Cardiac muscle cell (in vitro differentiated cells and primary cell): ENCODE measurements at places on chromosomes 1 and 21. TPM values are rescaled to one million over a fixed set of nuclear protein-coding genes. Genes with fewer than 3 reads are reported as not detected.

The LCA5L gene
- 2.0 and 2.9 TPM in 2 replicates for total RNA-seq

The SIK1 gene
- 0.48 and 1.1 TPM in 2 replicates for total RNA-seq

The C1orf52 gene
- 63.4 and 71.6 TPM in 2 replicates for total RNA-seq

The KCNH1 gene
- 0.18 and 0.54 TPM in 2 replicates for total RNA-seq

- H3K4me1 ChIP-seq = peaks cover 66% of the 10 kb centered on the region
- peaks cover 6% of the 10 kb centered on the region for H3K36me3 ChIP-seq
- H3K4me3 ChIP-seq = no peak overlapping the region
These were observed 36.2 kb upstream of the FHAD1 start for GRCh38 chr1:15210651-15211375.

DNA sequence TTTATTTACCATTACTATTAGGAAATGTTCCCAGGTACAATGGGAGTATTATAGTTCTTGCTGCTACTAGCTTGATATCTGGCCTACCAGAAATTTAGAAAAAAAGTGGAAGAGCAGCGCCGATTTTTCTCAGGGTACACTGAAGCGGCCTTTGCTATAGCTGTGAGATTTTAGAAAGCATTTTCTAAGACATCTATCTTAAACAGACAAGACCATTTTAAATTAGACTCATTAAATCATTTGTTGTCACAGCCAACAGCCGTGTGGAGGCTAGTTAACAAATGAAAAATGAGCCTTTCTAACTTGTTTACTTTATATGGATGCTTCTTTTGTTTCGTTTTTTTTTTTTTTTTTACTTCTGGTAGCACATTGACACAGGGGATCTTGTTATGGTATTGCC lies 183.2 kb upstream of the ZRANB2 start:
- no peaks in the 10 kb centered on the region for H3K27me3 ChIP-seq
- H3K27ac ChIP-seq = no peak overlapping the region
- H3K36me3 ChIP-seq = no peaks in the 10 kb centered on the region
- H3K4me3 ChIP-seq = no peak overlapping the region

DNA sequence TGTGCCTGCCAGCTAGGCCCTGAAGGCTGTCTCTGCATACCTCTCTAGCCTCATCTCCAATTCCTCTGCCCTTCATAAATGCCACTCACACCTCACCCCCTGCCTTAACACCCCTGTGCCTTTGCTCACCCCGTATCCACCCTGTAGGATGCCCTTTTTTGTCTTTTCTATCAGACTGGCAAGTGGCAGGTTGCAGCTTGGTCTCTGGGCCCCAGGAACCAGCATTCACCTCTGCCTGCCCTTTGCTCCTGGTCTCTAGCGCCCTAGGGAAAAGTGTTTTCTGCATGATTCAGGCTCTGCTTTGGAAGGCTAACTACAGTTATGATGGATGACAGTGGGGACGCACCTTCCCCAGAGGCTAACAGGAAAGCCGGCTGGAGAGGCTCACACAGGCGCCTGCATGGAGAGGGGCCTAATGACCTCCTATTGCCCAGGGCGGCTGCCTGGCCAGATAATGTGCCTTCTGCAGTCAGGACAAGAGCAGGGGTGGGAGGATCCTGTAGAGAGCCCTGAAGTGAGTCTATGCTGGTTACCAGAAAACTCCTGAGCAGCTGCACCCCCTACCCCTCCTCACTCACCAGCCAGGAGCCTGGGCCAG lies 11.2 kb downstream of the KANK4 start:
- H3K4me1 ChIP-seq = no peaks in the 10 kb centered on the region
- no peaks in the 10 kb centered on the region for H3K27me3 ChIP-seq
- no peaks in the 10 kb centered on the region for H3K36me3 ChIP-seq

- no peak for DNase-seq
- H3K36me3 ChIP-seq = no peaks in the 10 kb centered on the region
- H3K27ac ChIP-seq = no peak overlapping the region
- H3K27me3 ChIP-seq = no peaks in the 10 kb centered on the region
- no peak overlapping the region for H3K4me3 ChIP-seq
These were observed 86.7 kb upstream of the USP24 start for GRCh38 chr1:55301912-55302311.

GRCh38 chr1:173601588-173601987 lies 1.3 kb downstream of the SLC9C2 start:
- no peaks in the 10 kb centered on the region for H3K36me3 ChIP-seq
- no peak overlapping the region for H3K27ac ChIP-seq
- no peak for DNase-seq
- peaks cover 9% of the 10 kb centered on the region for H3K4me1 ChIP-seq
- H3K27me3 ChIP-seq = no peaks in the 10 kb centered on the region

- peaks cover 35% of the 10 kb centered on the region for H3K27me3 ChIP-seq
- no peaks in the 10 kb centered on the region for H3K4me1 ChIP-seq
- no peaks in the 10 kb centered on the region for H3K36me3 ChIP-seq
- no peak overlapping the region for H3K4me3 ChIP-seq
These were observed 54.8 kb upstream of the CNTN2 start for GRCh38 chr1:204988196-204988595.

- H3K27me3 ChIP-seq = no peaks in the 10 kb centered on the region
- peaks cover 3% of the 10 kb centered on the region for H3K36me3 ChIP-seq
- no peak overlapping the region for H3K4me3 ChIP-seq
- peaks cover 37% of the 10 kb centered on the region for H3K4me1 ChIP-seq
These were observed 18.9 kb downstream of the SLC16A1 start for GRCh38 chr1:112937070-112937469.

DNA sequence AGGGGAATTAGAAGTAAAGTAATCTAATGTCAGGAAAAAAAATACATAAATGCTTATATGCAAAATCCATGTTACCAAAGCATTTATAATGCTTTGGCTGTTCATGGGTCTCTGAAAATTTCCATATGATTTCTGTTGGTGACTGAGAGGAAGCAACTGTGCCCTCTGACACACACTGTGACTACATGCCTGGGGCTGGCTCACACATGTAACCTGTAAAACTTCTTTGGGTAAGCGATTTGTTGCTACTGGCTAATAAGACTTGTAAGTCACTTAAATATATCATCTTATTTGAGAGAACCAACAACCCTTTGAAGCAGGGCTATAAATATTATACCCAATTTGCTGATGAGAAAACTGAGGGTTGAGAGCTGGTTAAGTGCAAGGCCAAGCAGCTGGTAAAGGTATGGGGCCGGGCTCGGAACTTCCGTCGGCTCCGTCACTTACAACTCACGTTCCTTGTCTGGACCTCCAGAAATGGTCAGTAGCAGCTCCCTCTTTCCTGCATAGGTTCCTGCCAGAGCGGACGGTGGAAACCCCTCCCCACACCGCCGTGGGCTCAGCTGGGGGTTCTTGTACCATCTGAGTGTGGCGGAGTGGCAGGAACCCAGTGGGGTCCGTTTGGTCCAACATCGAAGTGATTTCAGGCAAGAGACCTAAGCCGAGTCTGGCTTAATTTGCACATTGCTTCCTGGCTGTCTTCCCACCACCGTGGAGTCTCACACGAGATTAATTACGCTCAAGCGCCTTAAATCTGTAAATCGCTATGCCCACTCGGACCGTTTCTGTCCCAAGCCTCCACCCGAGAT lies 714 bp downstream of the DFFA start:
- no peaks in the 10 kb centered on the region for H3K27me3 ChIP-seq
- peaks cover 13% of the 10 kb centered on the region for H3K36me3 ChIP-seq
- peak overlapping the region; percentile 62 for H3K4me3 ChIP-seq
- H3K4me1 ChIP-seq = peaks cover 7% of the 10 kb centered on the region

DNA sequence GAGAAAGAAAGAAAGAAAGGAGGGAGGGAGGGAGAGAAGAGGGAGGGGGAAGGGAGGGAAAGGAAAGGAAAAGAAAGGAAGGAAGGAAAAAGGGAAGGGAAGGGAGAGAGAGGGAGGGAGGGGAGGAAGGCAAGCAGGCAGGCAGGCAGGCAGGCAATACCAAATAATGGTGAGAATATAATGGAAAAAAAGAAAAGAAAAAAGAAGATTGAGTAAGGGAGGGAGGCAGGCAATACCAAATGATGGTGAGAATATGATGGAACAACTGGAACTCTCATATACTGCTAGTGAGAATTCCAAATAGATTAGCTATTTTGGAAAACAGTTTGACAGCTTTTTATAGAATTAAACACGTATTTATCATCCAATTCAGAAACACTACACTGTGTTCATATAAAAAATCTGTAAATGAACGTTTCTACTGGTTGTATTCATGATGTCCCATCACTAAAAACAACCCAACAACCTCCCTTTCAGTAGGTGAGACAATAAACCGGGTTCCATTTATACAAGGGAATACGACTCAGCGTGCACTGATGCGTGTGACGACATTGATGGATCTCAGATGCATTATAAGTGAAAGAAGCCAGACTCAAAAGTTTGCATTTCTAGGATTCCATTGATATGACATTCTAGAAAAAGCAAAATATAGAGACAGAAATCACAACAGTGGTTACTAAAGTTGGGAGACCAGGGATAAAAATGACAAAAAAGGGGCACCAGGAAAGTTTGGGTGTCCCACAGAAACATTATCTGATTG lies 226.4 kb downstream of the DSCAM start:
- no peak for DNase-seq
- H3K27ac ChIP-seq = no peak overlapping the region
- H3K4me3 ChIP-seq = no peak overlapping the region

DNA sequence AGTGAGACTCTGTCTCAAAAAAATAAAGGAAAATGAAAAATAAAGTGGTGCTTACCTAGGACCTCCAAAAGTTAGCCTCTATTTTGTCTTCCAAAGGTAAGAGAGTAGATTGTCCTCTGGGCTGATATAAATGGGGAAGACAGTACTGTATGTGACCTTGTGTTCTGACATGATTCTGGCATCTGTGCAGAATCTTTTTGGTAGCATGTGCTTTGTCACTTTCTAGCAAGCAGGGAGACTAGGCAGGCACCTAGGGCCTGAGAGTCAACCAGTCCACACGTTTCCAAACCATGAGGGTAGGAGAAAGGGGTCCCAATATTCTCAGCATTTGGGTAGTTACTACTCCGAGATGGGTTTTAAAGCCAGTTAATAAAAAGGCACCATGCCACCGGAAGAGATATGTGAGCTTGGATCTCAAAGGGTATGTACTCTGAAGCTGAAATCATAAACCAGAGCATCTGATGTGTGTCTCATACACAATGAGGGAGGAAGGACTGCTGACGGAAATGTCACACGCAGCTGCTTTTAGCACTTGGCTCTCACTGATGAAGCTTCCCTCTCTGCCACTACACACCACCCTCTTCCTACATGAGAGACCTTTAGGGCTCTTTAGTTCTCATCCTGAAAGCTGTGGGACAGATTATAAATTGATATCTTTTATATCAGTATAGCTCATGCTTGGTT lies 27.0 kb upstream of the SLC16A1 start:
- H3K36me3 ChIP-seq = no peaks in the 10 kb centered on the region
- no peak for DNase-seq
- H3K27me3 ChIP-seq = no peaks in the 10 kb centered on the region
- peaks cover 21% of the 10 kb centered on the region for H3K4me1 ChIP-seq
- H3K27ac ChIP-seq = peak overlapping the region; percentile 89

DNA sequence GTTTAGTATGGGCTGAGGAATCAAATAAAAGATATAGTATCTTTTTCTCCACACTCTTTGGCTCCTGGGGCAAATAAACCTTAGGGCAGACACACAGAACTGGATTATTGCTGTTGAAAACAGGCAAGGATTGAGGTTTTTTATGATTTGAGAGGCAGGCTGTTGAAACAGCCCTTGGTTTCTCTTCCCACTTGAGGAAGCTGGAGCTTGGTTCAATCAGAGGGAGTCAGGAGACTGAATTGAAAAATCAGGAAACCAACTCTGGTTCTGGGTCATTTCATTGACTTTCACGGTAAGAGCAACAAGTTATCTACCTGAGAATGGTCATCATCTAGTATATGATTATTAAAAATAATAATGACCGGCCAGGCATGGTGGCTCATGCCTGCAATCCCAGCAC lies 108.4 kb downstream of the CNIH3 start:
- H3K36me3 ChIP-seq = no peaks in the 10 kb centered on the region
- H3K27me3 ChIP-seq = no peaks in the 10 kb centered on the region
- no peak overlapping the region for H3K4me3 ChIP-seq
- no peak for DNase-seq
- H3K4me1 ChIP-seq = no peaks in the 10 kb centered on the region
- no peak overlapping the region for H3K27ac ChIP-seq
